ENCODE measurements at places on chromosomes 12 and 14.

GRCh38 chr14:105485739-105486162 lies 935 bp upstream of the CRIP1 start:
- no peak for DNase-seq

- DNase-seq, result no peak
Measured at GRCh38 chr12:48979602-48980388, 1.7 kb downstream of the WNT1 start.

- no peak for DNase-seq
Measured at GRCh38 chr14:26026384-26026783, 571.4 kb downstream of the NOVA1 start.

DNA sequence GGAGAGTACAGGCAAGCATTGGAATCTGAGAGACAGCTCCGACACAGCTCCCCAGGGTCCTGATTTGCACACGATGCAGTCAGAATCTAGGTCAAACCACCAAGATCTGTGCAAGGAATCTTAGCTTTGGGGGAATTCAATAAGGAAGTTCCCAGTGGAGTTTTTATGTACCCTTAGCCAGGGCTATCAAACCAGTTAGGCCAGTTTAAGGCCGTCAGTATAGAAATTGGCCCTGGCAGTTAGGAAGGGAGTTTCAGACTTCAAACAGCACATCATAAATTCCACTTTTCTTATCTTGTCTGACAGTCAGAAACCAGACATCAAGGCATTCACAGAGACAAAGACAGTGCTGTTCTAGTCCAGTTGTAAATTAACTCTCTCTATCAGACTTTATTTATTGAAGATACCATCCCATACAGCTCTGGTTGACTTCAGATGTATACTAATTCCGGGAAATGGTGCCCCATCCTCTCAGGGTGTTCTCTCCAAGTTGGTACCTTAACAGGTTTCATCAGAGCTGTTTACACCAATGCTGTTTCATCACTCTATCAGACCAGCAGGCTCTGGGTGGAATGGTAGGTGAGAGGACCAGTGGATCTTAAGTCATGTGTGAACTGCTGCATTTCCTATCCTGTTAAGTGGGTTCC lies 157.5 kb upstream of the ATF7IP start:
- DNase-seq, result no peak

GRCh38 chr14:87113286-87113685 lies 879.7 kb downstream of the GALC start:
- DNase-seq, result no peak

DNA sequence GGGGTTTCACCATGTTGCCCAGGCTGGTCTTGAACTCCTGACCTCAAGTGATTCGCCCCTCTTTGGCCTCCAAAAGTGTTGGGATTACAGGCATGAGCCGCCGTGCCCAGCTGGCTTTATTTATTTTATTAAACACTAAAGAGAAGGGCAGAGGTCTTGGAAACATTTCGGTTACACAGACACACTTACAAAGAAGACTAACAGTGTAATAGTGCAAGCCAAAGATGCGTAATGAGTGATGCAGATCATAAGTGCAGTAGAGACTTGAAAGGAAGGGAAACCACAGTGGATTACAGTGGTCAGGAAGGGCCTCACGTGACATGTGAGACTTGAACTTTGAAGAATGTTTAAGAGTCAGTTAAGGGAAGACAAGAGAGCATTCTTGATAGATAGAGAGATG lies 33.9 kb upstream of the CDK17 start:
- peak; percentile 42 for DNase-seq

GRCh38 chr14:83312511-83312910 lies 1778.9 kb upstream of the SEL1L start:
- DNase-seq, result no peak

Data from activated T-cell treated with anti-CD3 and anti-CD28 coated beads for 1 hour (primary cell).